ENCODE measurements at places on chromosomes 5 and 9.

DNA sequence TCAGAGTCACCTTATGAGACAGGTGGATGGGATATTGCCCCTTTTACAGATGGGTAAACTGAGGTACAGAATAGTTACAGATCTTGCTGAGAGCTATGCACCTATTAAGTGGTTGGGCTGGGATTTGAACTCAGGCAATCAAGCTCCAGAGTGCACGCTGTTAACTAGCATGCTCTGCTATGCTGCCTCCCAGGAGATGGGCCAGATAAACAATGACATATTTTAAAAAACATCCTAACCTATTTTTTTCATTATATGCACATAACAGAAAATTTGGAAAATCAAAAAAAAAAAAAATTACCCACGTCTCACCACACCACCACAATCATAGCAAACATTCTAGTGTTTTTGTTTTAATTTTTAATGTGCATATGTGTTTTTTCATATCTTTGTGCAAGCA is 123.4 kb upstream of the STC2 start:
- DNase-seq: no peak

DNA sequence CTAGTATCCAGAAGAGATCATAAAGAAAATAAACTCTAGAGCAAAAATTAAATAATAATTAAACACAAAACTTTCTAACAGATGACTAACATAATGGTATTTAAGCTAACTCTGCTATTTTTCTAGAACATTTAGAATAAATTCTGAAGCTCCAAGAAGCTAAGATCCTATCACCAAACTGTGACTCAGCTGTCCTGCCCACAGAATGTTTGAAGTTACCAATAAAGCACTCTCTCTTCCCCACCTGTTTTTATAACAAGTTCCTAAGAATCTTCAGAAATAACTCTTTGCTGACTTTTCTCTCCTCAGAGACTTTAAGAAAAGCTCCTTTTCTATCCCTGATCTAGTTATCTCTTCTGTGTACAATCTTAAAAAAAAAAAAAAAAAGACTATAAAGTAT is 6.0 kb upstream of the EFNA5 start:
- no peak for DNase-seq

- DNase-seq: no peak
These were observed 2.3 kb downstream of the CRAT start for GRCh38 chr9:129108083-129108804.

DNA sequence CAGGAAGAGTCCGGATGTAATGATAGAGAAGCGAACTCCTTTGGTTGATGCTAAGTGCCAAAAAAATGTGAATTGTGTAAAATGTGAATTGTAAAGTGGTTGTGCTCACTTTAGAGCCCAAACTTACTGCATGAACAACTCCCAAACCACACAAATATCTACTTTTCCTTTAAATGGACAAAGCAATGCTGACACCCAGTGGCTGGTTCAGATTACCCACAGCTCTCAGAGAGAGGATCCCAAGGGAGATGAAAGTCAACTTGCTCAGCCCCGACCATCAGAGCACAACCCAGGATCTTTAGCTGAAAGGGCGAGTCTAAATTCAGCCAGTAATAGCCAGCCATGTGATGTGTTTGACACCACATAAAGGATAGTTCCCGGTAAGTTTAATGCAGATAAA is 133.7 kb downstream of the NMUR2 start:
- peak; percentile 18 for DNase-seq

DNA sequence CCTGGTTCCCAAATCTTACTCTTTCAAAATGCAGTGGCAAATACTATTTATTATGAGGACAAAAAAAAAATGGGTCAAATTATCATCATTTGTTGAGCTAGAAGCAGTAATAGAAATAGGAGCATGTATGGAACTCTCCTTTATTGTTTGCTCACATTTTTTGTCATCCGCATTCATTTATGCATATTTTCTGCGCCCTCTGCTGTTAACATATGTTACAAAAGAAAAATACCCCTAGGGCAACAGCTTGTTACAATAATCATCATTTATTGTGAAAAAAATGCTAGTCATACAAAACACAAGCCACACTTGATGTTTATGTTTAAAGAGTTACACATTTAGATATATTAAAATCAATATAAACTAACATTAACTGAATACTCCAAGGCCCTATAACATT is 328.2 kb downstream of the TUSC1 start:
- peak; percentile 8 for DNase-seq

- no peak for DNase-seq
These were observed 44.6 kb downstream of the NSG2 start for GRCh38 chr5:174090129-174090528.

DNA sequence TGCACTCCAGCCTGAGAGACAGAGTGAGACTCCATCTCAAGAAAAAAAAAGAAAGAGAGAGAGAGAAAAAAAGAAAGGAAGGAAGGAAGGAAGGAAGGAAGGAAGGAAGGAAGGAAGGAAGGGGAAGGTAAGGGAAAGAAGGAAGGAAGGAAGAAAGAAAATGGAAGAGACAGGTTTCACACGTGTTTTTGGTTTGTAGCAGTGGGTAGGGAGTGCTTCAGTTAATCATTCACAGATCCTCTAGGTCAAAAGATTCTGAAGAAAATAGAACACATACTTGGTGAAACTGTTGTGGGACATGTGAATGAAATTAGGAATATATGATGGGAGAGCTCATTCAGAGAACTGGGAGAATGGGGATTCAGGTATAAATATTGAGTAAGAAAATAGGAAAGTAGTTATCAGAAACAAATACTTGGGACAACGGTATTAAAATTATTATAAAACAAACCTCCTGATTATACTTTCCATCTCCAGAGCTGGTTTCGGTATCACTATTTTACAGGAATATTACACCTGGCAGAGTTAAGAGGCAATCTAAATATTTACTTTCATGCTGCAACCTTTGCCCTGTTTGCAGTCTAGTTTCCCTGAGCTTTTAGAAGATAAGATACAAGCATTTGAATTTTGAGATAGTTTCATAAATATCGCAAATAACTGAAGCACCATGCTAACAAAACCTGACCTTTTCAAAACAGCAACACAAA is 37.2 kb downstream of the MARVELD2 start:
- DNase-seq: no peak

Measured in RPMI8226 (cell line).